ENCODE measurements at places on chromosomes 7 and 10.

- no peak for DNase-seq
Observed at GRCh38 chr10:489330-489729, 200.1 kb downstream of the DIP2C start.

GRCh38 chr7:158403013-158403821 lies 184.4 kb downstream of the PTPRN2 start:
- no peak for DNase-seq

- DNase-seq, result peak; percentile 64
Observed at GRCh38 chr7:137882806-137883205, 36.0 kb upstream of the DGKI start.

DNA sequence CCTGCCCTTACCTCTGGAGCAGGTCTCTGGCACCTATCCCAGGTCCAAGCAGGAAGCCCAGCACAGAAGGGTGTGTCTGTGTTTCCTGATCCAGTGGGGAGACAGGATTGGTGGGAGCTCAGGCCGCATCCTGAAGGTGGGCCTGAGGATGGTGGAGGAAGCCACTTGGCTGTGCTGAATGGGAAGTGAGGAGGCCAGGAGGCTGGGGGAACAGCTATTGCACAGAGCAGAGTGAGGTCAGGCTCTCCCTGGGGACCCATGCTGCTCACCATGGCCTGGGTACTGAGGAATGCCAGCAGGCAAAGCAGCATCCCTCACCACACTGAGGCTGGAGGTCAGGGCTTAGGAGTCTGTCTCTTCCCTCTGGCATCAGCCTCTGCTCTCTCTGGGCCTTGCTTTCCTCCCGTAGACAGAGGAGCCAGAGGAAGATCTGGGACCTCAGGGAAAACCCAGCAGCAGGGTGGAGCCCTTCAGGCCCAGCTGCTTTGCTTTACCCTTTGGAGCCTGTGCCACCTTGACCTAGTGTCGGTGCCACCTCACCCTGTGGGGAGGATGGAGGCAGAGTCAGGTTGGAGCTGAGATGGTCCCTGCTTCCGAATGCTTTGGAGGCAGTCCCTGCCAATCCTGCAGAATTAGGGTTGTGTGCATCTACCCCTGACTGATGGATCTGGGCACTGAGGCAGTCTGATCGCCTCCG lies 39.0 kb downstream of the CDH23 start:
- no peak for DNase-seq

DNA sequence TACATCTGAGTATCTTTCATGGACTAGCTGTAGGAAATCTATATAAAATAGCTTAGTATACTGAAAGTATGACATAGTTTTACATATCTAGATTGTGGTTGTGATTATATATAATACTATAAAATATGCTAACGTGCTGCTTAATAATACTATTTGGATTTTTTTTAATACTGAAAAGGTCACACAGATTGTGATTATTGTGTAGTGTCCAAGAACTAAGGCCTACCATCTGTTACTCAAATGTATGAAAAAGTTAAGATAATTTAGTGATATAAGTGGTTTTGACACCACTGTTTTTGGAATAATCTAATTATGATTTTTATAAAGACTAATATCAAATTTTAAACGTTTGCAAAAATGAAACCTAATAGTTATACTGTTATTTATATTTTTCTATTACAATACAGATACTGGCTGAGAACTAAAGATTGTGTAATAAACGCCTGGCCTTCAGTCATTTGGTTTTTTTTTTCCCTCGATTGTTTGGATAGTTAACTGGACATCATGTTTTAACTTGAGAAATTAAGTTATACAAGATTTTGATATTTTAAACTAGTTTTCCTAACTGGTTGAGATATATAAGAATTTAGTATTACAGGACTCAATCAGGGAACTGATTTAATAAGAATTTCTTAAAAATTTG lies 12.6 kb downstream of the PTEN start:
- no peak for DNase-seq

GRCh38 chr10:98533241-98533640 lies 86.5 kb upstream of the HPS1 start:
- DNase-seq, result no peak

DNA sequence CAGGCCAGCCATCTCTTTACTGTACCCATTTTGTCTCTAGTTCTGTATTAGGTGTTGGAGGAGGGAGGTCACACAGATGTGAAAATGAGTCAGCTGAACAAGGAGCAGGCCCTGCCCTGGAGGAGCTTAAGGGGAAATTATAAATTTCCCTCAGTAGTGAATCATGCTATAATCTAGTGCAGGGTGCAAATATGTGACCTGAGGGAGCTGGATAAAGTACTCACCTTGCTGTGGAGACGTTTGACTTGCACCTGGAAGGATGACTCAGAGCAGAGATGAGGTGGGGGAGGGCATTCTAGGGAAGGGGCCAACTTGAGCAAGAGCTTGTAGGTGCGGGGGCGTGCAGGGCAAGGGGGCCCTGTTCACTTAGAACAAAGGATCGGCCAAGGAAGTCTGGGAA lies 610.6 kb downstream of the SDK1 start:
- no peak for DNase-seq

DNA sequence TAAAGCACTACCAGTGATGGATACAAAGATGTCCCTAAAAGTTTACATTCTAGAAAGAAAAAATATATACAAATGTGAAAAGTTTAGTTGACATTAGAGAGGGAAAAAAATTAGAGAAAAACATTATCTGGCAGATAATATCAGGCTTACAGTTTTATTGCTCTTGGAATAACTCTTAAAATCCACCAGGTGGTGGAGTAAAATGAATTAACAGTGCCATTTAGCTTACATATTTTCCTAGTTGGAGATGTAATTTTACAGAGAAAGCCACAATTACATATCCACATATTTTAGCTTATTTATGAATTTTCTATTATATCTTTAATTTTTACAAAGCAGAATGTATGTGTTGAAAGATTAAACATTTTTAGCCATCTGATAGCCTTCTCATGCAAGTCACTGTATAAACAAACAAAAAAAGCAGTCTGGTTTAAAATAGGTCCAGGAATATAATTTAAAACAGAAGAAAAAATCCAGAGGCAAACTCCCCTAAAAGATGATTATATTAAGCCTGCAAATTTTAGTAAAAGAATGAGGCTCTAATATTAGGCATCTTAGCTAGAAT lies 6.5 kb downstream of the CABCOCO1 start:
- no peak for DNase-seq

GRCh38 chr10:117165538-117166417 lies 27.7 kb upstream of the VAX1 start:
- peak; percentile 43 for DNase-seq
